ENCODE measurements at places on chromosomes 3 and 15.
A peak's percentile ranks its signal among the peaks of the same experiment; 100 is the strongest.

- no peak for DNase-seq
These were observed 714 bp downstream of the ECT2 start for GRCh38 chr3:172751175-172751704.

- no peak for DNase-seq
These were observed 143.4 kb downstream of the EEFSEC start for GRCh38 chr3:128296469-128297251.

DNA sequence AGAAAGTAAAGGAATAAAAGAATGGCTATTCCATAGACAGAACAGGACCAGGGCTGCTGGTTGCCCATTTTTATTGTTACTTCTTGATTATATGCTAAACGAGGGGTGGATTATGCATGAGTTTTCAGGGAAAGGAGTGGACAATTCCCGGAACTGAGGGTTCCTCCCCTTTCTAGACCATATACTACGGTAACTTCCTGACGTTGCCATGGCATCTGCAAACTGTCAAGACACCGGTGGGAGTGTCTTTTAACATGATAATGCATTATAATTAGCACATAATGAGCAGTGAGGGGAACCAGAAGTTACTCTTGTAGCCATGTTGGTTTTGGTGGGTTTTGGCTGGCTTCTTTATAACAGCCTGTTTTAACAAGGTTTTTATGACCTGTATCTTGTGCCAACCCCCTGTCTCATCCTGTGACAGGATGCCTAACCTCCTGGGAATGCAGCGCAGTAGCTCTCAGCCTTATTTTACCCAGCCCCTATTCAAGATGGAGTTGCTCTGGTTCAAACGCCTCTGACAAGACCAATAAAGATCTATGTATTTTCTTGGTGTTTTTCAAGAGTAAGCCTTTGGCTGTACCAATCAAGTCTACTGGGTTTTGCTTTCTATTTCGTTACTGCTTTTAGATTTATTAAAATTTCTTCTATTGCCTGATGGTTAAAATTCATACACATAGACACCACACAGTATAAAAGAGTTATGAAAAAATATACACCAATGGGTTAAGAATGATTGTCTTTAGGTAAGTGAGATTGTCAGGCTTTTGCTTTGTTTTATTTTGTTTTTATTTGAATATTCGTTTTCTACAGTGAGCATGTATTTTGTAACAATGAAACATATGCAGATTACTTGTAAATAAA lies 37.4 kb upstream of the CTDSPL start:
- DNase-seq: no peak

GRCh38 chr15:57500979-57501576 lies 90.6 kb upstream of the MYZAP start:
- no peak for DNase-seq

DNA sequence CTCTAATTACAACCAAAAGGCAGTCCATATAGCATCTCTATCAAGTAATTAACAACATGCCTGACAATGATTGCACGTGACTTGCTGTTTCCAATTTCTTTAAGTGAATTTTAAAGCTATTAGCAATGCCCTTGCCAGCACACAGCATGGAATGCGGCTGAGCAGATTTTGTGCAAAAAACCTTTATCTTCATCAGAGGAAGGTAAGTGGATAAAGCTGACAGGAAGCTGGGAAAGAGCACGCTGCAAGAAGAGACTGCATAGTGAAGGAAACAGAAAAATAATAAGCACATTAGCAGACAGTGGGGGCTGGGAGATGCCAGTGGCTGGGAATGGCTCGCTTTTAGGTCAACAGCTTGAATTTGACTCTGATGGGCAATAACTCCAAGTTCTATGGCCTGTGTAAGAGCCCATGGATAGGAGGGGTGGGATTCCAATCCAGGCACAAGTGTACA lies 138.8 kb downstream of the PDZRN3 start:
- DNase-seq: no peak

- DNase-seq: peak; percentile 97
These were observed at the start of gene MFAP1 for GRCh38 chr15:43824302-43825246. MFAP1 (minus strand) TSS chr15:43824690; CDS start chr15:43824569, 121 bp downstream.

DNA sequence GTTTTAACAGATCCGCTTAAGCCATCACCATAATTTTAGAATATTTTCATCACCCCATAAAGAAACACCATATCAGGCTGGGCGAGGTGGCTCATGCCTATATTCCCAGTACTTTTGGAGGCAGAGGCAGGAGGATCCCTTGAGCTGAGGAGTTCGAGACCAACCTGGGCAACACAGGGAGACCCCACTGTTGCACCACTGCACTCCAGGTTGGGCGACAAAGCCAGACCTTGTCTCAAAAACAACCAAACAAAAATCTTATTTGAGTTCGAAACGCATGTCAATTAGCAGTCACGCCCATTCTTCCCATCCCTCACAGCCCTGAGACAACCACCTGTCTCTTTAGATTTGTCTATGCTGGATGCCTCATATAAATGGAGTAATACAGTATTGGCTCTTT lies 119.9 kb downstream of the KLF13 start:
- no peak for DNase-seq

- DNase-seq: peak; percentile 71
These were observed 52.3 kb downstream of the PCSK6 start for GRCh38 chr15:101437209-101437608.

DNA sequence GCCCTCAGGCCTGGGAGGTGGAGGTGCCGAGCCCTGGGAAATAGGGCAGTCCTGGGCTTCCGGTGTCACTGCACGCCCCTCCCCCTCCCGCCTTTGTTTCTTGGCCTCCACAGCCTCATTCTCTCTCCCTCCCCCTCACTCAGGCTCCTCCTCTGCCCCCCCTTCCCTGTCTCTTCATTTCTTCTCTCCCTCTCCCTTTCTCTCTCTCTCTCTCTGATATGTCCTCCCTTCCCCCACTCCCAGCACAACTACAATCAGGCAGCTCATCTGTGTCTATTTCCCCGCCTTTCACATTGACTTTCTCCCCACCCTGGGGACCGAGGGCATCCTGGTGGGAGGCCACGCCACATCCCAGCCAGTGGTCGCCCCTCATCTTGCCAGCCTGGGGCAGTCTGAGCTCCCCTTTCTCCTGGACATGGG lies 40.2 kb downstream of the IDH2 start:
- no peak for DNase-seq

DNA sequence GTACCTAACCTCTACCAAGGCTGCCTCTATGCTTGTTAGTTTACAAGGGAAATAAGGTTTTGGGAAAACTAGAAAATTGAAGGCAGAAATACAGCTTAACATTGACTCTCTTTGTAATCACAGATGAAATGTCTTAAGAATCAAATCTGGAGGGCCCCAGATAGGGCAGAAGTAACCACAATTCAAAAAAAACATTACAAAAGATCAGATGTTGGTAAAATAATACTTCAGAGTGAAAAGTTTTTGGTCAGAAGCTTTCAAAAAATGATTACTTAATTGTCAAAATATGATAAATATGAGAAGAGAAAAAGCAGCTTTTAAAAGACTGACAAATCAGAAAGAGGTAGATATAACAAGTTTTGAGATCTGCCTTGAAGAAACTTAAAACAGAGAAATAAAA lies 425.1 kb upstream of the NECTIN3 start:
- DNase-seq: no peak

GRCh38 chr3:140843656-140844055 lies 98.0 kb upstream of the SLC25A36 start:
- DNase-seq: no peak

GRCh38 chr3:172202797-172203196 lies 163.4 kb downstream of the FNDC3B start:
- DNase-seq: no peak

- no peak for DNase-seq
These were observed 214.2 kb downstream of the NAALADL2 start for GRCh38 chr3:175073219-175073905.

- no peak for DNase-seq
These were observed 73.3 kb downstream of the ATP13A4 start for GRCh38 chr3:193481436-193481835.

DNA sequence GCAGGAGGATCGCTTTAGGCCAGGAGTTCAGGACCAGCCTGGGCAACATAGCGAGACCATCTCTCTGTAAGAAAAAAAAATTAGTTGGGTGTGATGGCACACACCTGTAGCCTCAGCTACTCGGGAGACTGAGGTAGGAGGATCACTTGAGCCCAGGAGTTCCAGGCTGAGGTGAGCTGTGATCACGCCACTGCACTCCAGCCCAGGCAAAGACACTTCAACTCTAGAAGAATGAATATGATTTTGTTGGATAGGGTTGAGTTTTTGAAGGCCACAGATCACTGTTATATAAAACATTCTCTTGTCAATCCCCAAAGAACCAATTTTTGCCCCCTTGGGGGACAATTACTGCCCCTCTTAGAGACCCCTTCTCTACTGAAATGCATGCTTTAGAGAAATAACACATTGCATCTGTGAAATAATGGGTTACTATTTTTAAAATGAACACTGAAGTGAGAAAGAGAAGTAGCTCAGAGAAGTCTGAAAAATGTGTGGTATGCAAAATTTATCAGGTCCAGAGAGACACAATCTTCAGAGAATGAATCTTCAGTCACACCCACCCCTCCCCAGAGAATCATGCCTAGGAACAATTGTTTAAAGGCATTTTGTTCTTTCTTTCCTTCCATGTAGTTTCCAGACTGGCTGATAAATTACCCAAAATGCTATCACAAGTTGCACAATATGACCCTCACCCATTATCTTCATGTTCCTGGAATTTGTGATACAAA lies 42.7 kb downstream of the METTL6 start:
- no peak for DNase-seq

DNA sequence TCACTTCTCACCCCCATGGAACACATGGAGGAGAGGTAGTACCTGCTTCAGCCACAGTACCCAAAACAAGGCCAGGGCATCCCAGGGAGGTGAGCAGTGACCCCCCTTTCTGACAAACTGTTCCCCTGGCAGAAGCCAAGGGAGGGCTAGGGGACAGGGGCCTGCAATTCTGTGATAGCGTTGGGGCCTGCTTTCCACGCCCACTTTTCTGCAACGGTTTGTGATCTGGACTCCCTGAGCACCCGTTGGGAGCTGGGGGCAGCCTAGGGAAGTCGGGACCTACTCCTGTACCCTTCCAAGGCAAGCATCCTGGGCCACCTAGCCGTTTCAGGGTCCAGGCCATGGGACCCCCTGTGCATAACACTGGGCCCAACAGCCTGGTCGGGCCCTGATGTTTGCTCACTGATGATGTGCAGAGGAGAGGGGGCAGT lies 996 bp upstream of the DNAJA4 start:
- DNase-seq: no peak

DNA sequence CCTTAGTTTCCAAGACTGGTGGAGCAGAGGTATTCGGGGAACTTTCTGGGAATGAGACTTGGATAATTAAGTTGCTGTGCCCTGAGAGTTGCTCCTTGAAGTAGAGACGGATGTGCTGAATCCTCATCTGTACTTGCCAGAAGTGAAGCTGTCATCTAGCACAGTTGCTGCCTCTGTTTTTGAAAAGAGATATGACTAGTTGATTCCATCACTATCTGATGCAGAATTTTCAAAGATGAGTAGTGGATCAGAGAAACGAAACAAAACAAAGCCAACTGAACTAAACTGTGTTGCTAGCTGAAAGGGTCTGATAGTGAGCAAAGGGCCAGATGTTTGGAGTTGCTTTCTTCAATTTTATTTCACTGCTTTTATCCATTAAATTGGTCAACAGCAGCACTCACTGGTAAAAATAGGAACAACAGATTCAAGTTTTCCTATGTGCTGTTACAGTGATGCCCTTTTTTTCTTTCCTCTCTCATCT lies 52.7 kb downstream of the MITF start:
- peak; percentile 69 for DNase-seq

GRCh38 chr3:176906046-176906905 lies 291.0 kb downstream of the TBL1XR1 start:
- no peak for DNase-seq

DNA sequence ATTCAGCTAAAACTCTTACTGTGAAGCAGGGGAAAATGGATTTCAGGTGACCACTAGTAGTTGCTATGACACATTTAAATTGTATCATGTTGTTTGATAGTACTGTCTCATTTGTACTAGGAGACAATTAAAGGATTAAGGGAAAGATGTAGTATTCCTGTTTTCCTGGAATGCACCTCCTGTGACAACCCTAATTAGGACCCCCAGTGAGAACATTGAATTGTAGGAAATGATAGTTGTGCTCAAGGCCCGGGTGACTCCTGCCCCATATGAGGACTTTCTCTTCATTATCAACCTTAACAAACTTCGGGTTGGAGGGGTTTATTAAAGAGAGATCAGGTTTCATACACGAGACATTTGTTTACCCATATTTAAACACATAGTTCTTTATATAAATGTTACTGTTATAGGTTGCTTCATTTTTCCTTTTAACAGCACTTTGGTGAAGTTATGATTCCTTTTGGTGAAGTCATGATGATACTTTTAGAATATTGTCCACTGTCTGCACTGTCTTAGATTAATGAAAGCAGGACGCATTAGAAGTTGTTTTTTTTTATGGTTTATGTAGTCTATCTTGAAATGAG lies 392.6 kb upstream of the NAALADL2 start:
- no peak for DNase-seq

- DNase-seq: peak; percentile 49
These were observed 23.4 kb downstream of the FOXL2 start for GRCh38 chr3:138923531-138923994.

DNA sequence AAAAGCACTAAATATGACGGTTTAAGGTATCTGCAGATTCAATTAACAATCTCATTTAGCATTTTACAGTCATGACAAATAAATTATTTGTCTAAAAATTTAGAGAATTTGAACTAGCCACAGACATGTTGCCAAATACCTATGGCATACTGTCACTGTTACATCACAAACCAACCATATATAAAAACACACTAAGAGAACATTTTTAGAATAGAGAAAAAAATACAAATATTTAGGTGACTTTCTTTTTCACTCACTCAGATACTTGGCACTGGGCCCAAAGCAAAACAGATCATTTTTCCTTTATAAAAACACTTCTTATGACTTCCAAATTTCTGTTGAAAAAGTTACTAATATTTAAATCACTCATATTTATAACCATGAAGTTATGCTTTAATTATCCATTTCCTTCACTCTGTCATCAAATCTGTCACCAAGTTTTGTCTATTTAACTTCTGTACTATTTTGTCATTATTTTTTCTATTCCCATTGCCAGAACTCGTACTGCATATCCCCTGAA lies 644.7 kb downstream of the OTOL1 start:
- no peak for DNase-seq

DNA sequence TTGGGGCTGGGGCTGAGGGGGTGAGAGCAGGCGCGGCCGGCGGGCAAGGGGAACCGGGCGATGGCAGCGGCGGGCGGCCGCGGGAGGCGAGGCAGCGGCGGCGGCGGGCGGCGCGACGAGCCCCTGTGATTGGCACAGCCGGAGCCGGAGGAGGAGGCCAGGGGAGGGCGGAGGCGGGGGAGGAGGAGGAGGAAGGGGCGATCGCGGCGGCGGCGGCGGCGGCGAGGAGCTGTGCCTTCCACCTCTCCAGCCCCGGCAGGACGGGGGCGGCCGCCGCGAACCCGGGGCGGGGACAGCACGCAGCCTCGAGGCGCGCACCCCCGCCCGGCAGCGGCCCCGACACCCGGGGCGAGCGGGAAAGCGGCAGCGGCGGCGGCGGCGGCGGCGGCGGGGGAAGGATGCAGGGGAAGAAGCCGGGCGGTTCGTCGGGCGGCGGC lies at the start of gene SLCO3A1:
Gene SLCO3A1, plus strand, starts transcription at position 198 of the 437 bp plus-strand sequence.
- DNase-seq: peak; percentile 81

- no peak for DNase-seq
These were observed 1.6 kb downstream of the C3orf52 start for GRCh38 chr3:112087746-112088145.

All from putamen (tissue), 1 donor.